ENCODE measurements at places on chromosomes 1 and 21.

- DNase-seq = peak; percentile 55
Observed at GRCh38 chr1:233518344-233518743, 95.6 kb upstream of the KCNK1 start.

DNA sequence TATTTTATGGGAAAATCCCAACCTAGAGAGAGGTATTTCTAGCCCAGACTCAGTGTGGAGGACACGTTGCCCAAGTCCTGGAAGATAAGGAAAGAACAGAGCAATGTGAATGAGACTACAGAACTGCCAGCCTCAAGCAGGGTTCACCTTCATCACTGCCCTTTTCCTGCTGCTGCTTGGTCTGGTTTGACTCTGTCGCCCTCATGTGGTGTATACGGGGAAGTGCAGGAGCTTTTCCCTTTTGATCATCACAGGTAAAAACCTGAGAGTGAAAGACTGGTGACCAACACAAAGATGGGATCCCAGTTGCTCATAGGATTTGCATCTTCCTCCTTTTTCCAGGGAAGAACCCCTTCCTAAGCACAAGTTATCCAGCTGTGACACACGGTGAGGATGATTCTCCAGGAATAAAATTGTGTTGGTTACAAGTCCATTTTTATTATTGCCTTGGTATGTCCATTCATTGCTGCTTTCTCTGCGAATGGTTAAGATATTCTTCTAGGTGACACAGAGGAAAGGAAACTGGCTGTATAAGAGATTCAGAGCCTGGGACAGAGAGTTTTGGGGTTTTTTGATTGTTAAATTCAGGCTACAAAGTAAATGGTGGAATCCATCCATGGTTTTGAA, 89.5 kb upstream of the CD53 start:
- peak; percentile 66 for DNase-seq

DNA sequence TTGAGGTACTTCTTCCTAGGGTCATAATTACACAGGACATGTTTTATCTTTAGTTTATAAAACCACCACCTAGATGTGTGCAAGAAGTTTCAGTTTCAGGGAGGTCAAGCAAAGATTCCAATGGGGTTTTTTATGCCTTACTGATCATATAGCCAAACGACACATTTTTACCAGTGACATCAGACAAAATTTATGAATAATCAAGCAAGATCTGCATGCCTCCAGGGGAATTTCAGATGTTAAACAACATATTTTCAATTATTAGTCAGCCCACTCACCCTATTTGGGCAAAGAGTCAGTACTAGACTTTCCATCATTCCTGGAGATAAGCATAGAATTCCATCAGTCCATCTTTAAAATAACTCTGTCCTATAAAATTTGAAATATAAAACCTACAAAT, 867.4 kb downstream of the KCNT2 start:
- DNase-seq = no peak

DNA sequence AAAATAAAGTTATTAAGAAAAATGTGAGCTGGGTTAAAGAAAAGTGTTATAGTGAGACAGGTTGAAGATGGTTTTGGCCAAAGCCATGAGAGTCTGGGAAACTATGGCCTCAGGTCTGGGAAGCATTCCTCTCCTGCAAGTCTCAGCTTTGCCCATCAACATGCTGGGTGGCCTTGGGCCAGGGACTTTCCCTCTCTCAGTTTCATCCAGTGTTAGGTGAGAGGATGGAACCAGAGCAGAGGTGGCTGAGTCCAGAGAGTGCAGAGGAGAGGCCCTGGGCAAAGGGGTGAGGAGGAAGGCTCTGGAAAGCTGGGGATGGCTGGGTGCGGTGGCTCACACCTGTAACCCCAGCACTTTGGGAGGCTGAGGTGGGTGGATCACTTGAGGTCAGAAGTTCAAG, 10.5 kb downstream of the PADI2 start:
- no peak for DNase-seq

- DNase-seq = no peak
Observed at GRCh38 chr1:109827466-109827865, 63.7 kb upstream of the EPS8L3 start.
